Stimulated activated CD4-positive, alpha-beta T cell treated with anti-CD3 and anti-CD28 coated beads, Interleukin-4, amount 100 ng/mL, for 1 hour (primary cell): ENCODE measurements at places on chromosomes 7 and 10.

- DNase-seq, result no peak
Measured at GRCh38 chr10:8356283-8356682, 301.8 kb downstream of the GATA3 start.

DNA sequence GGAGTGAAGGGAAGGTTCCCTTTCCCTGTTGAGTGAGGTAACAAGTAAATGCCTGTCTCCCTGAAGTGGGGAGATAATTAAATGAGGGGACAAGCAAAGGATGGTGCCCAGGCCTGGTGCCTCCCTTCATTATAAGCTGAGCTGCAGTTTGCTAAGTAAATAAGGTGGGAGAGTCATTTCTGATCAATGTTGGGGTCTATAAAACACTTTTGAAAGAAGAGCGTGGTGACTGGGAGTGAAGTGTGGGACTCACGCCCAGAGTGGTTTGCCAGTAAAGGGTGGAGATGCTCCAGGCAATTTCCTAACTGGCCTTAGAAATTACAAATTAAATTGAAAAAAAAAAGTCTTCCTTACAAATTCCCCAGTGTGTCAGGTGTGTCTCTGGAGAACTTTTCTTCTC, 9.6 kb upstream of the GPR15LG start:
- DNase-seq, result no peak

DNA sequence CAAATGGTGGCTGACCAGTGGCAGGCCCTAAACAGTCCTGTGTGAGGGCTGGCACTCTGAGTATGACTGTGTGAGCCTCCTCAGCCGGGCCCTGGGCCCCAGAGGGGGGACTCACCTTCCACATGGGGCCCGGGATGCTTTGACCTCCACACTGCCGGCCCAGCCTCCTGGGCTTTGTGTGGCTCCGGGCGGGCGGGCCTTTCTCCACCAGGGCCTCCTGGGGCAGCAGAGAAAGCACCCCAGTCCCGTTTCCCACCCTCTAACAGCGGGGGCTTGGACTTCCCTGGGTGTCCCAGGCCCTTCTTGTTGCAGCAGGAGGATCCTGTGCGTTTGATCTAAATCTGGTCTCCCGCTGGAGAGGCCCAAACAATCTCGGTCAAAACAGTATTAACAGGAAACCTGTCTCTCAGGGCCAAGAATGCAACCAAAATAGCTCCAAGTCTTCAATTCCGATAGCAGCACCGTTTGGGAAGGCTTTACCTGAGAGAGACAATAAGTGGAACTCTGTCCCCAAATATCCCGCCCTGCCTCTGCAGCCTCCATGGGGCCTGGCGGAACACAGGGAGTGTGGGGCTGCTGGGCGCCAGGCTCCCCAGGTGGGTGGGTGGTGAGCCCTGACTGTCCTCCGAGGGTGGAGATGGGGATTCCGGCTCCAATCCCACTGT, 104.8 kb upstream of the ZNF32 start:
- DNase-seq, result no peak

DNA sequence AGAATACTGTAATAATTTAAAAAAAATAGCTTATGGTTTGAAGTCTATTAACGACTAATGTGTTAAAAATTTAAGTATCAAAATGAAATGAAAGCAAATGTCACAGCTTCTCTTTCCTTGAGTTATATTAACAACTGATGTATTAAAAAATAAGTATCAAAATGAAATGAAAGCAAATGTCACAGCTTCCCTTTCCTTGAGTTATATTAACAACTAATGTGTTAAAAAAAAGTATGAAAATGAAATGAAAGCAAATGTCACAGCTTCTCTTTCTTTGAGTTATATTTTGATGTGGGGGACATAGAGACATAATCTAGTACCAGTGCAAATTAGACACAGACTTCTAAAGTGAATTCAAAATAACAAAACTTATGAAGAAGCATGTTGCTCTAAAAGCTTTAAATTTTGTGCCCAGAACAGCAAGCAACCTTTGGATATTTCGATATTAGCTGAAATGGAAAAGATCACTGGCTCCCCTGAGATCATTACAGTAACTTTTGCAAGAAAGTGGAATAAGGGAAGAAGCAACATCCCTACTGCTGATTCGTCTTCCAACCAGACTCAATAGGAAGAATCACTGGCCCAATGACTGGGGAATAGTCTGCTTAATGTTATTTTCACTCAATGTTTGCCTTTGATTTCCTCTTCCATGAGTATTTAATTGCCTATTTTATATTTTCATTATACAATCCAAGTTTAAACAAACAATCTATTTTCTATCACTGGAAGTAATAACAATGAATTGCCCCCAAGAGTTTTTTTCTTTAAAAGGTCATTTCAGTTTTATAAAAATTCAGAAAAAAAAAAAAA, 8.0 kb downstream of the SKAP2 start:
- DNase-seq, result no peak

DNA sequence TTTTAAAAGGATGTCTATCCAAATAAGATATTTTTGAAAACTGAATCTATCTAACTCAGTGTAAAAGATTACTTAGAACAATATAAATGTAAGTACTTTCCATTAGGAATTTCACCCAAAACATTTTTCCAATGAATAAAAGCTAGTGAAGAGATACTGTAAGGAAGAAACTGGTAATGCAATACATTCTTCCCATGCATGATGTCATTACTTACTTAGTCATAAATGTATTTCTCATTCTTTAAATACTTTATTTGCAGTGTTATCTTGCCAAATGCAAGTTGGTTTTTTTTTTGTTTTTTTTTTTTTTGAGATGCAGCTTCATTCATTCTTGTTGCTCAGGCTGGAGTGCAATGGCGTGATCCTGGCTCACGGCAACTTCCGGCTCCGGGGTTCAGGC, 265.6 kb downstream of the PHF14 start:
- no peak for DNase-seq

GRCh38 chr7:3159445-3159844, 115.8 kb upstream of the CARD11 start:
- no peak for DNase-seq

DNA sequence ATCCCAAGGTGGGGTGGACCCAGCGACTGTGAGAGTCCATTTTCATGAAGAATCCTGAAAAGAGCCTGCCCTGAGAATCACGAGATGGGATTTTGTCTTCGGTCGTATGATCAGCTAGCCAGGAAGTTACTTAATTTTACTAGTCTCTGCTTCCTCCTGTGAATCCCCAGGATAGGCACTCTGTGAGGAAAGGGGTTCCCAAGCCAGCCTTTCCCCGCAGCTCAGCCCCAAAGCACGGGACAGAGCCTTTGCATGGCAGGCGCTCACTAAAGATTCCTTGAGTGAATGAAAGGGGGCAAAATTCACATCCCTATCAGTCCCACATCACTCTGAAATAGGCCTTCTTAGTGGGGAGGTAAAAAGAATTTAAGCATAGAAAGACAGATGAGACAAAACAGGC, 219.6 kb downstream of the ADARB2 start:
- DNase-seq, result no peak

DNA sequence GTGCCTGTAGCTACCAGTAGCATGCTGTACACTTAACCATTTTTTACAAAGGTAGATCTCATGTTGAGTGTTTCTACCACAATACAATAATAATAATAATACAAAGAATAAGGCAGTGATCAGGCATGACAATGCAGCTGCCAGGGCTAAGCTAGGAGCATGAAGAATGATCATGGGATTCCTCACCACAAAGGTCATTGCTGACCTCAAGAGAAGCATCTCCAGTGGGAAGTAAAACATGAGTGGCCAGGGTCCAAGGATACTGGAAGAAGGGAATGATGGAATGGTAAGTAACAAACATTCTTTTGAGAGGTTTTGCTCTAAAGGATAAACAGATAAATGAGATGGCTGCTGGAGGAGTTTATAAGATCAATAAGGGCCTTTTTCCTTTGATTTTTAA, 591.1 kb downstream of the TNS3 start:
- DNase-seq, result no peak
